ENCODE measurements at places on chromosomes 2 and 18.
A peak's percentile ranks its signal among the peaks of the same experiment; 100 is the strongest.

GRCh38 chr2:219870041-219870440 is 242.6 kb downstream of the SLC4A3 start:
- no peak for DNase-seq

DNA sequence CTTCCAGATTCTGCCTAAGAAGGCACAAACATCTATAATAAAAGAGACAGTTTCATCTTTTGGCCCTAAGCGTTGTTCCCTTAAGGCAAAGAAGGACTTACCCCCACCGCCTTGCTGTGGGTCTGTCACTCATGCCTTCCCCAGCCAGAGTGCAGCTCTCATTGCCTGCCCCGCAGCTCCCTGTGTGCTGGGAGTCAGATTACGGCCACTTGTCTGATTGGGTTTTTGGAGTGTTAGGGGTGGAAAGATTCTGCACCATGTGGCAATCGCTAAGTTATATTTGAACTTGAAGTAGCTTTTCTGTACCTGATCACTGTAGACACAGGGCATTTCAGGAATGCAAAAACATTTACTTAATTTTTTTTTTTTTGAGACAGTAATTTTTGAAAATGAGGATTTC is at the start of gene AQP4:
Gene AQP4, minus strand, starts transcription at position 151 of the 400 bp plus-strand sequence. Its CDS starts 18 bp downstream, at position 133.
- DNase-seq, result no peak

DNA sequence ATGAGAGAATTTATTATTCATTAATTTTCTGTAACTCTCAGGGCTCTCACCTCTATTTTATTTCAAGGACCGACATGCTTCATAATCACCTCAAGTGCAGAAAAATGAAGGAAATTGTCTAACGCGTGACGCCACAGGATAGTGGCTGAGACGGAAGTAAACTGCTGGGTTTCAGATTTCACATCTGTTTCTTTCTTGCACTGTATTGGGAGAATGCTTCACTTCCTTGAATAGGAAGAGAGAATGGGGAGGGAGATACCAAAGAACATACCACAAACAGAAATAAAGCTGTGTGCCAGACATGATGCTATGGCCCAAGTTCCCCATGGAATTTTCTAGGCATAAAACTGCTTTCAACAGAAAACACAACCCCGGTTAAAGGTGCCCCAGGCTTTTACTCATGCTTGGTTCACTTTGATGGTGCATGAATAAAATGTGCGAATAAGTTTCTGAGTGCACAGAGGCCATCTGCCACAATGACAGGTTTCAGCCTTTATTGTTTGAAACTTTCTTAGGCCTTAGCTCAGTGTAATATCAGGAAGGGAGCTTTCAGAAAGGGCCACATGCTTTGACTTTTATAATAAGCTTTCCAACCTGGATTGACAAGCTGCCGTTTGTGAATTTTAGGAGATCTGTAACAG is 1116.4 kb downstream of the SOCS6 start:
- DNase-seq, result no peak

DNA sequence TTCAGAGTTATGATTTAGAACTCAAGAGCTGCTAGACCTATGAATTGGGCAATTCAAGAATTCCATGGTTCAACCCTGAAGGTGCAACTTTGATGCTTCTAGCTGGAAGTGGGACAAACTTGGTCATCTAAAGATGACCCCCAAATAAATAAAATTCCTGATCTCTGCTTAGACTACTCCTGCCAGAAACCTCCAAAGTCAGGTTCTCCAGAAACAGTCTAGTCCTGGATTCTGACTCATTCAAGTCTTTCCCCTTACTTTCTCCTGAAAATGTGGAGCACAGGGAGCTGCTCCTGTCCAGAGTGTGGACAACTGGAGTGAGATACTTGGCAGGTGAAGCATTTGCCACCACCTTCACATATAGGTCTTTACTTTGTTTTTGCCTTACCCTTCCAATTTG is 557.7 kb upstream of the TNP1 start:
- DNase-seq, result no peak

- no peak for DNase-seq
Measured at GRCh38 chr18:48754993-48755473, 195.7 kb downstream of the SMAD7 start.

DNA sequence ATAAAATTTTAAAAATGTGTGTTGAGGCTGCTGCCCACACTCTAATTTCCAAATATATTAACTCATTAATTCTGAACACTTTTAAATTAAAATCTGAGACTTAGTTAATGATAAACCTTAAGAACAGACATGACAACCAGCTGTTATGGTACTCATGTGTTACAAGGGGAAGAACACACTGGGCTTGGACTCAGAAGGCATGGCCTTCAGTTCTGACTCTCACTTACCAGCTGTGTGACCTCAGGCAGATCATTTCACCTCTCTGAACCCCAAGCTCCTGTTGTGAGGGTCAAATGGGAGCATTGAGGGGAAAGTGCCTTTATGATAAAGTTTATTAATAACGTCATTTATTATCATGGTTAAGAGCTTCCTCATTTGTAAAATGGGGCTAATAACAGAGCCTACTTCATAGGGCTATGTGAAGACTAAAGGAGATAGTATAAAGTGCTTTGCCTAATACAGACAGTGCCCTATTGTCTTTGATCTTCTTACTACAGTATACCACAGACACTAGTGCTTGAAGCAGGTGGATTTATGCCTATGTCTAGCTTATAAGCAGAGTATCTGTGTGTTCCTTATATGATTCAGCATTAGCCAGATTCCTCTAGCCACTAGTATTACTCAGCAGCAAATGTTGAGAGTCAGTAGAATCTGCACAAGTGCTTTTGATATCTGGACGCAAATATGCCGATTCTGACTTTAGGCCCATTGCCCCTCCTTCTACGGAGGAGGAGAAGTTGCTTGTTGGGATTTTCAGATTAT is 99.6 kb downstream of the SGPP2 start:
- DNase-seq, result no peak

DNA sequence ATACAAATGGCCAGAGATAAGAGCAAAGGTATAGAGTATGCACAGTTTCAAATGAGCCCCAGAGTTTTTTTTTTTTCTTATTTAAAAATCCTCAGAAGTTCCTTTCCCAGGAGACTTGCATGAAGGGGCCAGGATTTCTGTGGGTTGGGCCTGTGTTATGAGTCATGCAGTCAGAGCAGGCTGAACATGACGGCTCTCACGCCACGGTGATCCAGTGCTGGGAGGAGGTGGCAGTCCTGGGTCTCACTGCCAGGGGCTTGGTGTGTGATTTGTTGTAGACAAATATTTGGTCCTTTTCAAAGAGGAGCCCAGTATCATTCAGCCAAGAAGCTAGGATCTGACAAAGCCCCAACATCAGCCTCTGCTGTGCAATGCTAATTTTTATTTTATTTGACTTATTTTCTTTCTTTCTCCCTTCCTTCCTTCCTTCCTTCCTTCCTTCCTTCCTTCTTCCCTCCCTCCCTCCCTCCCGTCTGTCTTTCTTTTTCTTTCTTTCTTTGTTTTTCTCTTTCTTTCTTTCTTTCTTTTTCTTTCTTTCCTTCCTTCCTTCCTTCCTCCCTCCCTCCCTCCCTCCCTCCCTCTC is 10.4 kb upstream of the KCNE4 start:
- peak; percentile 94 for DNase-seq

DNA sequence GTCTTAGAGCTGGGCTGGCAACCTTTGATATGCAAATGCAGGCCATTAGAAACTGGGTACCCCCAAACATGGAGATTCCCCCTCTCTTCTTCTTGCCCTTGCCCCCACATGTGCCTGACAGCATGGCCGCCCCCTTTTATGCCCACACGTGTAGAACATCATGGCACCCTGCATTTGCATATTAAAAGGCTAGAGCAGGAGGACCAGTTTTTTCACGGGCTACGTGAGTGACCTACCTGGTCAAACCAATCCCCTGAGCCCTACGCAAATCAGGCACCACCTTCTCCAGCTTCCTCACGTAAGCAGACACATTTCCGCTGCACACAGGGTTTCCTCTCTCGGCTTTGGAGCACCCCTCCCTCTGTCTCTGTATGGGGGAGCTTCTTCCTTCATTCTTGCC is 110.9 kb upstream of the COPS8 start:
- no peak for DNase-seq

DNA sequence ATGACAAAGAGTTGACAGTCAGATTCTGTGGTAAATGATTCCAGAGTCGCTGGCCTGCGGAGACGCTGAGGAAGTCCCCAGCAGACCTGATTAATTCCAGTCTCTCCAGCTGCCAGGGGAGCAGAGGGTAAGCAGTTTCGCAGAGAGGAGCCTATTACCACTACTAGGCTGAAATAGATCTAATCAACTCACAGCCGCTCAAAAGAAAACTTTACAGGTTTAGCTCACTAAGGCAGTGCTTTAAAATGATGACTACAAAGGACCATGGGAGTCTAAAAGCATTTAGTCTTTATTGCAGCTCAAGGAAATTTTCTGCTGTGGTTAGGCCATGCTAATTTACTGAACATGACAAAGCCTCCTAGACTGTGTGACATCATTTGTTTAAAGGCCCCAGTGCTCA is 445.6 kb upstream of the POU3F3 start:
- no peak for DNase-seq

- DNase-seq, result peak; percentile 19
Measured at GRCh38 chr2:45674035-45674816, 22.8 kb downstream of the PRKCE start.

DNA sequence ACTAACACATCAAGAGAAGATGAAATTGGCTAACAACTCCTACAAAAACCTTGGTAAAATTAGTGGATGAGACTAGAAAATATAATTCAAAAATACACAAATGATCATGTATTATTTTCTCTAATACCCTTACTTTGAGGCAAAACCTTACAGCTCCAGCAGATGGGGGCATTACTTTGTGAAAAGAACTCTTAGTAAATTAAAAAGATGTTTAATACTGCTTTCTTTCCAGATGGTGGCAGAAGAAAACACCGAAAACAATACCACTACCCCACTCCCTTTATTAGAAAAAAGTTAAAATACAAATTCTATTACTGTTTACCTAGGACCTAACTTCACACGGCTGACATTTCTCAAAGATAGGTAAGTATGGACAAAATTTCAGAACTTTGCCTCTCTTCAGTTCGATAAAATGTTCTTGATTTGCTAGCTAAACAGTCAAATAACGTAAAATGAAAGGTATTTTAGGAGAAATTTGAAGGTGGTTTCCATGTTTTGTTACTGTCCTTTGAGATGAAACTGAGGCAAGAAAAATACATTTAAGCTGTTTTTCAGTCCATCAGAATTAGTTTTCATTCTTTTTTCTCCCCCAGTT is 30.6 kb downstream of the ORC4 start:
- DNase-seq, result peak; percentile 1

GRCh38 chr2:47282621-47283272 is 120.2 kb upstream of the MSH2 start:
- no peak for DNase-seq

- no peak for DNase-seq
Measured at GRCh38 chr2:1749489-1750119, 5.3 kb upstream of the PXDN start.

- no peak for DNase-seq
Measured at GRCh38 chr2:179884193-179884592, 22.8 kb upstream of the ZNF385B start.

DNA sequence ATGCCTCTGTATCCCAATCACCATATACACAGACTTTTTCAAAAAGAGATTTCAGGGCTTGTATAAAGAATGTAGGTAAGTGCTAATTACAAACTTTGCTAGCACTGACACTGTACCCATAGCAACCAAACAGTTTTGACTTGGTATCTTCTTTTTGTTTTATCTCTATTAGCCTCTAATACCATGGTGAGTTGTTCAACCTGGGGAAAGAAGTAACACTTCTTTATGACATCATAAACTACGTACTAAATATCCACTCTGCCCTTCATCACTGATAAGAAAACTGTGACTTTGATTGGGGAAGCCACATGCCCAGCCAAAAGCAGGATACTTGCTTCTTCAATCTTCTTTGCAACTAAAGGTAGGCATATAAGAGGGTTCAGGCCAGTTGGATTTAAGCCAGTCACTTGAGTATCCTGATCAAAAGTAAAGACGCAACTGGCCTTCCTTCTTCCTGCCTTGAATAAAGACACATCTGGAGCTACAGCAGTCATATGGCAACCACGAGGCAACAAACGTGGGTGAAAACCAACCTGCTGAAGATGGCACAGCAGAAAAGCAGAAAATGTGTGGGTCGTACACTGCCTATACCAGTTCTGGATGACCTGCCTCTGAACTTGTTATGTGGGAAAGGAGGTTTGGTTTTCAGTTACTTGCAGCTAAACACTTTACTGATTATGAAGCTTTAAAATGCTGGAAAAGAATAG is 16.4 kb downstream of the THADA start:
- no peak for DNase-seq

DNA sequence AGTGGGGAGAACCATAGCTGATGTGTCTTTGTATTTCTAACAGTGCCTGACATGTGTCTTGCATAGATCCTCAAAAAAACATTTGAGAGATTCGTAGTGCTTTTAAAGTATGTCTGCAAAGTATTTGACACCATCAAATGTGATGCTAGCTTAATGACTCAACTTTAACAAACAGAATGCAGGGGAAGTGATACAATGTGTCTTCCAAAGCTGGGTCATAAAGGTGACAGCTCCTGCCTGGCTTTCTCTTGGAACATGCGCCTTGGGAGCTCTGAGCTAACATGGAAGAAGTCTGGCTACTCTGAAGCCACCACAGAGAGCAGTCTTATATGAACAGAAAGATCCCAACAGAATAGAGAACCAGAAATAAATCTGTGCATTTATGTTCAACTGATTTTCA is 78.2 kb downstream of the C1D start:
- DNase-seq, result no peak

- DNase-seq, result no peak
Measured at GRCh38 chr2:100987974-100988373, 14.1 kb upstream of the RPL31 start.

Data from GM04503 (cell line).